ENCODE measurements at places on chromosomes 11 and 22.

GRCh38 chr11:2547806-2548205 lies 103.0 kb downstream of the KCNQ1 start:
- no peak for DNase-seq

DNA sequence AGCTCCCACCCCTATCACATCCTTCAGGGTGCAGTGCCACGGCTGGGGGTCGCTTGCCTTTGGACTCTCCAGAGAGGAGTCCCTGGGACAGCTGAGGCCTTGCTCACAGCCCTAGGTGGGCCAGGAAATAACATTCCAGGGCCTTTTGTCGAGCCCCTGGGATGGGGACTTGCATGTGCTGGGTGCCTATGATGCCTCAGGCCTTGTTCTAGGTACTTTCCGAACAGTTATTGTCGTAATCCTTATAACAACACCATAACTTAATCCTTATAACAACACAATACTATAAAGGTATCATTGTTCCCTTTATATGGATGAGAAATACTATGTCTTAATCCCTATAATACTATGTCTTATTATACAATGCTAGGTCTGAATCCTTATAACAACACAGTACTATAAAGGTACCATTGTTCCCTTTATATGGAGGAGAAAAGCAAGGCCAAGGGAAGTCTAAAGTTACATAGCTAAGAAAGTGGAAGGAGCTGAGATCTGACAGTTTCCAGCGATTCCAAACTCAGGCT lies 236.5 kb downstream of the ST3GAL4 start:
- DNase-seq: no peak

DNA sequence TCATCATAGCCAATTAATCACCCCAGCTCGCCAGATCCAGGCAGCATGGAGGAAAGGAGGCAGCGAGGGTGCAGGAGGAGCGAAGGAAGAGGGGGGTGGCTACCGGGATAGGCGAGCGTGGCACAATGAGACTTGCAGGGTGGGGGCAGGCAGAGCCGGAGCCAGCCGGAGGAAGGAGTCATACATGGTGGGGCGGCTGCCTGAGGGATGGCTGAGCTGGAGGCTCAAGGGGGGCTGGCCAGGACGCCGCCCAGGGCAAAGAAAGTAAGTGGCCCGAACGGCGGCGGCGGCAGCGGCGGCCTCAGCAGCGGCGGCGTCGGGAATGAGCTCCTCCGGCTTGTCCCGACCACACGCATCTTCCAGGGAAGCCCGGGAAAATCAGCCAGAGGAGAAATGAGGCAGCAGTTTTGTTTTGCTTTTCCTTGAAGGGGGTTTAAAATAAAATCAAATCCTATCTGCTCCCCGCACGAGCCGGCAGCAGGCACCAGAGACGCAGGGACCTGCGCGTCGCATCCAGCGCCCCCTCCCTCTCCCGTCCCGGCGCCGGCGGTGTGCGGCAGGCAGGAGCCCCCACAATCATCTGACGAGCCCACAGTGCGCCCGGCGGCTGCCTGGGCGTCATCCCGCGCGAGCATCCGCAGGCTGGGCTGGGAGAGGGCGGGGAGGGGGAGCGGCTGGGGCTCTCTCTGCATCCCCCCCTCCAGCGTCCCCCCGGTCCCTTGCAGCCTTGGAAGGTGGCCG lies 263.6 kb downstream of the CTTN start:
- no peak for DNase-seq

GRCh38 chr11:94871491-94872185 lies 101.7 kb downstream of the CWC15 start:
- DNase-seq: no peak

DNA sequence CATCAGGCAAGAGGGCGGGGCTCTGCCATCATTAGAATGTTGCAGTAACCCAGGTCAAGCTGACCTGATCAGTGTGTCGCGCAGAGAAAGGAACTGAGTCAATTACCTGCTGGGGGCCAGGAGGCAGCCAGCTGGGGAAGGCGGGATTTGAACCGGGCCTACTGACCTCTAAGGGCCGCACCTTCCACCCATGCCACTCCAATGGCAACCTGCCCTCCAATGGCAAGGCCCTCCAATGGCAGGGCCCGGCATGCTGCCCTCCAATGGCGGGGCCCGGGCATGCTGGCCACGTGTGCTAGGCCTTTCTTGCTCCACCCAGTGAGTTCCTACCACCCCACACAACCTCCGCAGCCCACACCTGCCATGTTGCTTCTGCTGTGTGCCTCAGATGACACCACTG lies 407.6 kb downstream of the CTTN start:
- no peak for DNase-seq

DNA sequence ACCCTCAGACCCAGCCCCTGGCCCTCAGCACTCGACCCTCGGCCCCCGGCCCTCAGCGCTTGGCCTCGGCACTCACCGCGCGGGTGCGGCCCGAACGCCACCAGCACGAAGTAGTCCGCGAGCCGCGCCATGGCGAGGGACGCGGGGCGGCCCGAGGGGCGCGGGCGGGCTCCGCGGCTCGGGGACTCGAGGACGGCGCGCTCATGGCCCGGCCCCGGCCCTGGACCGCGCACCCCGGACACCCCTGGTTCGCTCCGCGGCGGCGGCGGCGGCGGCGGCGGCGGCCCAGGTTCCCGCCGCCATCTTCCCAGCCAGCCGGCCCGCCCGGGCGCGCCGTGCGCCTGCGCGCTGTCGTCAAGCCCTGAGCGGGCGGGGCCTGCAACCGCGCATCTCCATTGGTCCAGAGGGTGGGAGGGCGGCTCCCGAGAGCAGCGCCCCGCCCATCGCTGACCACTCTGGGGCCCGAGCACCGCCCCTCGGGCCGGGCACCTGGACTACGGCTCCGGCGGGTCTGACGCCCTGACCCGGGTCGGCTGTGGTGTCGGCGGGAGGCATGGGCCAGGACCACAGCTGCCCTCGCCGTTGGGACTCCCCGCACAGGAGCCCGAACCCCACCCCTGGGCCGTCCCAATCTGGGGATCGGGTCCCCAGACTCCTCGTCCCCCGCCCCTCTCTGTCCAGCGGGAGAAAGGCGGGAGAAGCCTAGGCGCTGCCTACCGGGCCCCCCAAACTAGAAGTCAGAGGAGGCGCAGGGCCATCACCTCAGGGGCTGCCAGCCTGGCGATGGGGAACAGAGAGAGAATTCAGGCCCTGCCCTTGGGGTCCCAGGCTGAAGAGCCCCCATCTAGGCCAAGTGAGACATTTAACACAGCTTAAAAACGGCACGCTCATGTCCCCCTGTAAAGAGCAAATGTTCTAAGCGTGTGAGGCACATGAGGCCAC lies at the start of gene SBF1:
Gene SBF1 (minus strand): TSS at position 326 of the 942 bp plus-strand sequence. CDS start 195 bp downstream, at position 131.
- peak; percentile 97 for DNase-seq

DNA sequence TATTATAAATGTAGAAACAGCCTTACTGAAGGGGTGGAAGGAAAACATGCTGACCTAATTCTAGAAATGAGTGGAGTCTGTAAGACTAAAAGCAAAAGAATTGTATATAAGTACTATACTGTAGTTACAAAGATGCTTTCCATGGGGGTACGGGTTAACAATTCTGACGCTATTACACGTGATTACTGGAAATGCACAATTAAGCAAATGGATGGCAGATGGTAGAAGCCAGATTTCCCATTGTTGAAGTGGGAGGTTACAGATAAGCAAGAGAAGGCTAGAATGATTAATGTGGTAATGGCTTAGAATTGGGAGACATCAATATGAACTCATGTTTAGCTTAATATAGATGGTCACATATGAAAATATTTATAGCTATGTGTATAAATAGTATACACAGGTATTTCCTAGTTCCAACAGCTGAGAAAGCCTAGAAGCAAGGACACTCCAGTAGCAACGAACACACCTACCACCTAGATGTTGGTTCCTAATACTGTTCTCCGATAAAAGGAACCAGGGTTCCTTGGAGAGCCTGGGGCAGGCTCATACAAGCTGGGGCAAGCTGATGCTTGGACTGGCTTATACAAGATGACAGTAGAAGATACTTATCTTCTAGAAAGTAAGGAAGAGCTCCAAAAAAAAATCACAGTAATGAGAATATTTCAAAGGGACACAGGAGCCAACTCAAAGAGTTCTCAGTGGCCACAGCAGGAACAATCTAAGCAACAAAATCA lies 13.5 kb downstream of the SMC1B start:
- DNase-seq: no peak

DNA sequence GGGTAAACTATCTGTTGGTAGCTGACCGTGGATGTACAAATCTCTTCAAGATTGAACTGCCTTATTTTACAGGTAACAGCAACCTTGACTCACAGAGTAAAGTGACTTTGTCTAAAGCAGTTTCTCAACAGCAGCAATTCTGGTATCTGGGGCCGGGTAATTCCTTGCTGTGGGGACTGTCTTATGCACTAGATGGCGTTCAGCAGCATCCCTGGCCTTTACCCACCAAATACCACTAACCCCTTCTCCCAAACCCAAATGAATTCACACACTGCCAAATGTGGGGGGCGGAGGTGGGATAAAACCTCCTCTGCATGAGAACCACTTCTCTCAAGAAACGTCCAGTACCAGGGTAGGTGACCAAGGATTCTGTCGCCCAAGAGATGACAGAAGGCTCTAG lies 1.7 kb upstream of the INCENP start:
- DNase-seq: no peak

- DNase-seq: no peak
Observed at GRCh38 chr22:42363892-42364291, 68.3 kb downstream of the NFAM1 start.

DNA sequence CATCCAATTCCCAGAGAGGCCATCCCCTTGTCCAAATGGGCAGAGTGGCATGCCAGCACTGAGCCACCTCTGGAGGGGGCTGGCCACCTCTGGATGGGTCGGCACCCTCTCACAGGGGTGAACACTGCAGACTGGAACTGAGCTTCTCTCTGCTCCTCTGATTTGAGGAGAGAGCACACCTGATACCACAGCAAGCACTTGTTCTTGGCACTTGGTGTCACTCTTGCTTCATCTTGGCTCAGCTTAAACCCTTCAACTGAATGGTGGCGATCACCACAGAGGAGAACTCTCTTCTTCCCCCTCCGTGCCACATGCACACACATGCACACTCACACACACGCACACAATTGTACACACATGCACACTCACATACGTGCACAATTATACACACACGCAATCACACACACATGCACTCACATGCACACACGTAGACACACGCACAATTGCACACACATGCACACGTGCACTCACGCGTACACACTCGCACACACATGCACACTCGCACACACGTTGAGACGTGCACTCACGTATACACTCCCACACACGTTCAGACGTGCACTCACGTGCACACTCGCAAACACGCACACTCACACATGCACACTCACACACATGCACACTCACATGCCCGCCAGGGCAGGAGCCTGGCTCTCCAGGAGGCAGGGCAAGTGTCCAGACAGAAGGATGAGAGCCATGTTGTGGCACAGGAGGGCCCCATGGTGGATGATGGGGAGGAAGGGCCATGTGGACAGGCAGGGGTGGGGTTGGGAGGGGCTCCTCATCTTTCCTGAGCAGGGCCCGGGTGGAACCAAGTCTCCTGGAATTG lies 23.4 kb downstream of the OVOL1 start:
- no peak for DNase-seq

DNA sequence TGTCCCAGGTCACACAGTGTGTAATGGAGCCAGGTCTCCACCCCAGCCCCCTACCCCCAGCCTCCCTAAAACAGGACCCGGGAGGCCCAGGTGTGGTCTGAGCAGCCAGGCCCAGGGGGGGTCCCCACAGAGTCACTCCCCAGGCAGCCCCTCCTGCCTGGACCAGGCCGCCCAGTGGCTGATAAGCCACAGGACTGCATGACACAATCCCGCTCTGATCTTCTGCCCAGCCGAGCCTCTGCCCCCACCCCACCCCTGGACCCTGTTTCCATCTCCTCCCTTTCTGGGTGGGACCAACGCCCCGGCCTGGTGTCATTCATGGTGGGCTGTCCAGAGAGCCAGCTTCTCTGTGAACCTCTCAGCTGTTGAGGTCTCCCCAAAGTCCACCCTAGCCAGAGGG lies 7.8 kb upstream of the LIF start:
- DNase-seq: no peak

GRCh38 chr11:107836851-107837250 lies 21.7 kb downstream of the SLC35F2 start:
- DNase-seq: no peak

GRCh38 chr22:21003782-21004181 lies 1.9 kb upstream of the THAP7 start:
- DNase-seq: no peak

GRCh38 chr11:19018901-19019300 lies 41.6 kb downstream of the MRGPRX2 start:
- no peak for DNase-seq

DNA sequence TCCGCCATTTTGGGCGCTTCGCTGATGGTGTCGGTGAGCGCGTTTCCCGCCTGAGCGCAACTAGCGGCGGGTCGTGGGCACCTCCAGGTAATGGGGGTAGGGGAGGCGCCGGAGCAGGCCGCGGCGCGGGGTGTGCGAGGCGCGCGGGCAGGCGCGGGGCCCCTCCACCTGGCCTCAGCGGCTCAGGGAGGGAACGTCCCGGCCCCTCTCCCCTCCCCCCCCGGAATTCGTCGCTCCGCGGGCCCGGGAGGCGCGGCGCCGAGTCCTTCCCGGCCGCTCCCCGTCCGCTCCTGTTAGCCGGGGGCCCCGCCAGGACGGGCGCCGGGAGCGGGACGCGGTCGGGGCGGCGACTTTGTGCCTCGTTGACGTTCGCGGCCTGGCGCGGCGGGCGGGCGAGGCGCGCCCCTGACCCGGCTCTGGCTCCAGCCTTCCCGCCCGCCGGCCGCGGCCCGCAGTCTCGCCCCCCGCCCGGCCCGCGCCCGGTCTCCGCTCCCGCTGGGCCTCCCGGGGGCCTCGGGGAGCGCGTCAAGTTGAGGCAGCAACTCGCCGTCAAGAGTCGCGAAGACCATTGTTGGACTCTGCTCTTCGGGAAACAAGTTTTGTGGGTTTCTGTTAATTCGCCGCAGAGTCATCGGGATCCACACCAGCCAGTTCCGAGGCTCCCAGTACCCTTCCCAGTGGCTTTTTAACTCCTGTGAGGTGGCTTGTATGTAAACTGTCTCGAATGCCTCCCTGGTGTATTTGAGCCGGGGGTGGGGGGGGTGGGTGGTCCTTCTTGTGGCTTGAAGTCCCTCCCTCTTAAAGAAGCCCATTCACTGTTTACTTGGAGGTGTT lies at the start of gene PPP6R3:
Gene PPP6R3 (plus strand): TSS at position 12 of the 834 bp plus-strand sequence. CDS start 76,913 bp downstream, outside the sequence.
- DNase-seq: peak; percentile 63

DNA sequence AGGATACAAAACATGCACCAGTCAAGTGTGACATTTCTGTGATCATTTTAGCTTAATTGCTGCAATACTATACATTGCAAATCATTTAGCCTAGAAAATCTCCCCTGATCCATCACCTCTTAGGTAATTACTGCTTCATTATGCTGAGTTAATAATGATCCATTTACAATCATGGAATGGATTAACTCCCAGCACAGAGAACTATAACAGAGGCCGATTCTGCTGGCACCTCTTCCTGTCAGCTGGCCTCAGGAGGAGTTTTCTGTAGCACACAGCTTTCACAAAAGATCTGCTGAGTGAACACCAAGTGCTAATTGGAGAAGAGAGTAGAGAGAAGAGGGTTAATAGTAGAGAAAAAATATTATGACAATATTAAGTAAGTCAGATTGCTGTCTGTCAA lies 591.8 kb upstream of the KIRREL3 start:
- DNase-seq: no peak

Measured in muscle of back (tissue), 13 donors.